ENCODE measurements at places on chromosomes 2 and 18.

DNA sequence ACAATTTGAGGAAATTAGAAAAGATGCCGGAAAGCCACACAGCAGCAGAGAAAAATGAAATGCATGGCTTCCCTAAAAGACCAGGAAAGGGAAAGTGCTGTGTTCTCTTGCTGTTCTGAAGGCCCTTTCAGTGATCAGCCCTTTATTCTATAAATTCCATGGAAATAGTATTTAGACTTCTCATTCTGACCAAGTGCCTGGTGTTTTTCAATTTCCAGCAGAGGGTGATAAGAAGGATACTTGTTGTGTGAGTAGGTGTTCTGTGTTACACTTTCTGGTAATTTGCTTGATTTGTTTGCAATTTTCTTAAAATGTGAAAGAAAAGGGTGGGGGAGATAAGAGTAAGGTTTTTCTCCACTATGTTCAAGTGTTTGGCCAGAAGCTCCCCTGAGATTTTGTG lies 504.5 kb downstream of the IRS1 start:
- DNase-seq: no peak

GRCh38 chr18:76430636-76431035 lies 64.4 kb downstream of the ZNF516 start:
- DNase-seq: no peak

- DNase-seq: no peak
These were observed 37.0 kb upstream of the CTDP1 start for GRCh38 chr18:79642626-79643025.

DNA sequence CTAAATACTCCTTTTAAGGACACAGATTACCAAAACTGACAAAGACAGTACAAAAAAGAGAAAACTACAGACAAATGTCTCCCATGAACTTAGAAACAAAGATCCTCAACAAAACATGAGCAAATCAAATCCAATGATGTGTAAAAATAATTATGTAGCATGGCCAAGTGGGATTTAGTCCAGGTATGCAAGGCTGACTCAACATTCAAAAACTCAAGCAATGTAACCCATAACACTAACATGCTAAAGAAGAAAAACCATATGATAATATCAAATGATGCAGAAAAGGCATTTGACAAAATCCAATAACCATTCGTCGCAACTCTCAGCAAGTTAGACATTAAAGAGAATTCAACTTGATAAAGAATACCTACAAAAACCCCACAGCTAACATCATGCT lies 239.0 kb upstream of the KLHL29 start:
- no peak for DNase-seq

- no peak for DNase-seq
These were observed 339.2 kb downstream of the PDE11A start for GRCh38 chr2:177733322-177733855.

DNA sequence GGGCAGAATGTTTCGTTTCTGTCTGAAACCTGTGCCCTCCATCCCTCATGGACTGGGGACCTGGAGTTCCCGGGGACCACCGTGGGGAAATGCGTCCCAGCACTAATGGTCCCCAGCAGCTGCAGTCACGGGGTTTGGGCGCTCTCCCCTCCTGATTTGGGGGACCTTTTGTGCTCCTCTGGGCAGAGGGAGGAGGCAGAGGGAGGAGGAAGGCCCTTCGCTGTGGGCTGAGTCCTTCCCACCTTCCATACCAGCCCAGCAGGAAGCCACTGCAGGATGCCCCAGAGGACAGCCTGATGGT lies 3.2 kb downstream of the GPR35 start:
- no peak for DNase-seq

DNA sequence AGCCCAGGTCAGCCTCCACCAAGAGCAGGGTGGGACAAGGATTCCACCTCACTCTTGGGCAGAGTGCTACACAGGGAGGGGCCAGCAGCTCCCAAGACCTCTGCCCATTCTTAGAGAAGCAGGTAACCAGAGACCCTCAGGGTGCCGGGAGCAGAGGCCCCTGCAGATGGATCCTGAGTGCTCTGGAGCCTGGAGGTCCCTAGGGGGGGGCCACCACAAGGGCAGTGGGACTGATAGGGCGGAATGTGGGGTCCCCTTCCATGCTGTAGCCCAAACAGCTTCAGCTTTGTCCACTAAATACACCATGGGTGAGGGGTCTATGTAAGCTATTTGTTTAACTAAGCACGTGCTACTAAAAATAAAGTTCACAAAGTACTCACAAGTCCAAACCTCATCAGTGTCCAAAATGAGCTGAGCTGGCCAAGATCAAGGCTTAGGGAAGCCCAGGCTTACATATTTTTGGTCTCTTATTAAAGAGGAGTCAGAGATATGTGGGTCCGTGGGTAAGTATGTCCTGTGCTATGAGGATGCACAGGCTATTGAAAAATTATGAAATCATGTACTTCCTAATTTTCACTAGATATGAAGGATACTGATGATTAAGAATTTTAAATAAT lies 21.5 kb upstream of the GPC1 start:
- no peak for DNase-seq

GRCh38 chr18:4888251-4889040 lies 308.6 kb downstream of the AKAIN1 start:
- no peak for DNase-seq

GRCh38 chr2:76169276-76170008 lies 458.7 kb upstream of the GCFC2 start:
- DNase-seq: no peak

GRCh38 chr2:239464166-239465016 lies 63.6 kb upstream of the HDAC4 start:
- no peak for DNase-seq

- no peak for DNase-seq
These were observed 1399.6 kb upstream of the ZEB2 start for GRCh38 chr2:145919477-145919876.

GRCh38 chr2:166458674-166459073 lies 35.4 kb downstream of the SCN7A start:
- DNase-seq: no peak

DNA sequence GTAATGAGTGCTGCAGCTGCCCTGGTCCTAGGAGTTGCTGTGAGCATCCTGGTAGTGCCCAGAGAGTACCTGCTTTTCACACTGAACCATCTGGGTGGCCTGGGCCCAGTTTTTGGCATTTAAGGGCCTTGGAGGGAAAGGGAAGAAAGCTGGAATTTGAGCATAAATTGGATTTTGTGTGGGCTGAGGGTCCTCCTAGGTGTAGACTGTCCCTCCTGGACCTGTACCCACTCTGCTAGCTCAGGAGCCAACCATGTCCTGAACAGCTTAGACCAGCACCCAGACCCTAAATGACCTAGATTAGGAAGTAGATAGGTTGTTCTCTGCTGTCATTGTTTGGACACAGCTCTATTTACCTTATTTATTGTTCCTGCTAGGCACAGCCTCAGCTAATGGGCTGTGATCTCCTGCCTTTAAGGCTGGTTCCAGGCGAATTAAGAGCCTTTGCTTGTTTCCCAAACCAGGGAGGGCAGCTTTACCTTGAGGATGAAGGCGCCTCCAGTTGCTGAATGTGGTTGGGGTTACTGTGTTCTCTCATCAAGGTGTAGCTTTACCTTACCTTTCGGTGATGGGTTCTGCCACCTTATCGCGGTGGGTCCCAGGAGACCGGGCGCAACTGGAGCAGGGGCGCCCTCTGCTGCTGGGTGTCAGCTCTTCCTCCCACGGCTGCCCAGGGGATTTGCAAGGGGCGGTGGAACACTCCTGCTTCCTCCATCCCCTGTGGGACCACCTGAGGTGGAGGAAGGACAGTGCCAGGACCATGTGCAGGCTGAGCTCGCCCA lies 34.4 kb downstream of the ITGA6 start:
- peak; percentile 64 for DNase-seq

GRCh38 chr2:54894467-54894866 lies 155.8 kb downstream of the RTN4 start:
- DNase-seq: no peak

GRCh38 chr2:33488178-33488690 lies 11.8 kb downstream of the RASGRP3 start:
- DNase-seq: no peak

GRCh38 chr18:60413944-60414547 lies 41.5 kb upstream of the MC4R start:
- DNase-seq: no peak

- DNase-seq: no peak
These were observed 113.7 kb downstream of the RIT2 start for GRCh38 chr18:43001821-43002220.

DNA sequence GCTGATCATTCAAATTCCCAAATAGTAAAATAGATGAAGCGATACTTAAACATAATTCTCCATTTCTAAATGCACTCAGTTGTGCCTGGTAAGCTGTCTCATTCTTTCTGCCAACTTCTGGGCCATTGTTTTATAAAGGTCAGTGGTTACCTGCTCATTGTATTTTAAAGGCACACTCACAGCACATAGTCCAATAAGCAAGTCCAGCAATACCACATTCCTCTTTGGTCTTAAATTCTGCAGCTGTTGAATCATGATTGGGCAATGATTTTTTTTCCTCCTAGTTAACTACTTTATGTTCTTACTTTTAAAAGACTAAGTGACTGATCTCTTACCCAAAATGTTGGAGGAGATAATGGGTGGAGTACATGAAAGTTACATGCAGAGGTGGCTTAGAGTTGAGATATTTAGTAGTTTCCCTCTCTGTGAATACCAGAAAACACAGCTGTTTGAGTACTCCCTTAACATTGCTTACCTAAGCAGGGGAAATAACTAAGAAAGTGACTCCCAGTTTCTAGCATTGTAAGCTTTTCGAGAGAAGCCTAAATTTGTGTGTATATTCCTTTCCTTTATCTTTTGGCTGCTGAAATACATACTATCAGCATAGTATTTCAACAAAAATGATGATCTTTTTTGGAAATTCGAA lies 220.7 kb downstream of the CAMKMT start:
- DNase-seq: no peak

- DNase-seq: no peak
These were observed 217.8 kb downstream of the ANAPC1 start for GRCh38 chr2:111666160-111666559.

GRCh38 chr2:39431592-39432316 lies 5.3 kb downstream of the MAP4K3 start:
- DNase-seq: no peak

DNA sequence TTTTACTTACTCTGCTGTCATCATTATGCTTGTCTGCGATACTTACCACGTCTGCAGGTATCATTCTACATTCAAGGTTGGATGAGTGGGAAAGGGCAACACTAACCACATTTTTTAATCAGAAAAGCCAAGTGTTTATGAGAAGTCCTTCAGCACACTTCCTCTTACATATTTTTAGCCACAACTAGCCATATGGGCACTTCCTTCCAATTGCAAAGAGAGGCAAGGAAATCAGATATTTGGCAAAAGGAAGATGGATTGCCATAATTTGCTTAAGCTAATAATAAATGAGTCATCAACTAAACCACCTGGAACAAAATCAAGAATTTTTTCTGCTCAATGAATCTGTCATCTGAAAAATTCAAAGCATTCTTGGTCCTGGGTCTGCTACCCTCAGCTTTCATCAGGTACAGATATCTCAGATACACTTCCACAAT lies 16.7 kb upstream of the MRO start:
- no peak for DNase-seq

DNA sequence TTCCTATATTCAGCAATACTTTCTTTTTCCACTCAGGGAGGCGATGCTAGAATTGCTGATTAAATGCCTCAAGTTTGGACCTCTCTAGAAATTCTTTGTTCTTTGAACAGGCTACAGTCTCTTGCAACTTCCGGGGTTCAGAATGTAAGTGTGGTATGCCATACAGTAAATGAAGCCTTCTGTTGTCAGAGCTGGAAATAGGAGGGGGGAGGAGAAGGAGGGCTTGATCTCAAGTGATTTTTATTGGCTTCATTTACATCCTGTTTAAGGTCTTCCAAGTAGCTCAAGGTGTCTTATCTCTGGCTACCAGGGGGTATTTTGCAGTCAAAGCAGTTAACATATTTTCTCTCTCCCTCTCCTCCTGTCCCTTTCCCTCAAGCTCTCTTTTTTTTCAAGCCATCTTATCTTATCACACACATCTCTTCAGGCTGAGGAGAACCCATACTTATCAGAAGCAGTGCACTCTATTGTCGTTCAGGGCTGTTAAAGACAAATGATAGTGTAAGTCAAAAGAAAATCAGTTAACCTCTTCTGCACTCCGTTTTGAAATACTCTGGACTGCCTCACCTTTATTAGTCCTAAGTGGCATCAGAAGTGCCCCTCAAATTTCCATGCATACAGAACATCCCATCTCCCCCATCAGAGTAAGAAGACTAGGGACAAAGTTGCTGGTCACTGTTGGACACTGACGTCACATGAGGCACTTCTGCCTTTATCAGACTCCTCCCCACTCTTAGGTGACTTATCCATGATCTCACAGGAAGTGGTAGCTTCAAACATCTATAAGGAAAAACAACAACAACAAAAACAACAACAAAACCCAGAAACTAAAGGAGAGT lies 112.2 kb downstream of the ZNF521 start:
- DNase-seq: no peak

DNA sequence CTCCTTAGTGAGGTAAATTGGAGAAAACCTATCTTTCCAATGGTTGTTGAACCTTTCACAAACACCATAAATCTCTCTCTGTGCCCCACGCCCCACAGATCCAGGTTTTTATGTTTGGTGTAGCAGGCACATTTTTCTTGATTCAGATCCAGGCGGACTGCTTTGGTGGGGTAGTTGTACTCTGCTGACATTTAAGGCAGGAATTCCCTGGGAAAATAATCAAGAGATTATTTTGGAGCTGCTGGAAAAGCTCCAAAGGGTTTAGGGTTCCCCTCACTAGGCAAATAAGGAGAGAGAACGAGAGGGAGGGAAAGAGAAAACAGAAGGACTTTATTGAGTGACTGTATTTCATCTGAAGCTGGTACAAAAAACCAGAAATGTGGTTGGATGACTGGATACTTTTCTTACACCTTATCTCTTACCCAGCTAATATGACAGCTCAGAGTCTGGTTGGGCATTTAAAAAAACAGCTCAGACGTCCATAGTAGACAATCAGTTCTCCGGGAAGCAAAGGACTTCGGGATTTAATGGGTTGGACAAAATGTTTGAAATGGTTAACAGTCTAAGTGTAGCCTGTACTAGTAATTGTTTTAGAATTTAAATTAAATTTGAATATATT lies 3.6 kb upstream of the AQP4 start:
- DNase-seq: no peak

DNA sequence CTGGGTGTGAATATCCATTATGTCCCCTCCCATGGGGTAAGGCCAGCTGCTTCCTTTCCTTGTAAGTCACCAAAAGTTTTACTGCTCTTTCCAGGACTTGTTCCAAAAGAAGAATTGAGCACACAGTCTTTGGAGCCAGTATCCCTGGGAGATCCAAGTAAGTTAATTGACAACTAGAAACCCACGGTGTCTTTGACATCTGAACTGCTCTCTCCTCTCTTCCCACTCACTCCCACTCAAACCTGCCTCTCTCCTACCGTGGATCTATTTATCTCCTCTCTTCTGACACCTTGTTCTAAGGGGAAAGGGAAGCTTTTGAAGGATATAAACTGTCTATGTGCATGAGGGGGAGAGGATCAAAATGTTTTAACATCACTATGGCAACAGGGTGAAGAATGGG lies 86.7 kb downstream of the VIT start:
- no peak for DNase-seq

- DNase-seq: peak; percentile 17
These were observed 27.9 kb downstream of the RIF1 start for GRCh38 chr2:151437630-151438029.
